Stimulated activated CD4-positive, alpha-beta T cell treated with anti-CD3 and anti-CD28 coated beads, Interleukin-4, amount 100 ng/mL, for 24 hours (primary cell): ENCODE measurements at places on chromosomes 5 and 9.
A peak's percentile ranks its signal among the peaks of the same experiment; 100 is the strongest.

- DNase-seq: no peak
These were observed 176.6 kb downstream of the CACNA1B start for GRCh38 chr9:138053996-138054752.

- DNase-seq: no peak
These were observed 298.4 kb downstream of the PSAT1 start for GRCh38 chr9:78595200-78595945.

GRCh38 chr5:132987531-132988408, 24.3 kb upstream of the AFF4 start:
- no peak for DNase-seq

DNA sequence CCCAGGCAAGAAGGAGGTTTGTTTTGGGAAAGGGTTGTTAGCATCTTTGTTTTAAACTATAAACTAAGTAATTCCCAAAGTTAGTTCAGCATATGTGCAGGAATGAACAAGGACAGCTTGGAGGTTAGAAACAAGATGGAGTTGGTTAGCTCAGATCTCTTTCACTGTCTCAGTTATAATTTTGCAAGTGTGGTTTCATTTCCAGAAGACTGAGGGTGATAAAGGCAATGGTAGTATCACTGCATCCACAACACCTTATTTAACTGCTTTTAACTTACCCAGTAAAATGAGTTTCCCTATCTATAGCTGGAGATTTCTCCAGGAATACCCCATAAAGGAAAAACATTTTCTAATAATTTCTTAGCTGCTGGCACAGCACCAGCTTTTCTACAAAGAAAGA, 152.7 kb downstream of the AOPEP start:
- no peak for DNase-seq

- no peak for DNase-seq
These were observed 9.4 kb downstream of the G3BP1 start for GRCh38 chr5:151781201-151781600.

- DNase-seq: no peak
These were observed 15.6 kb downstream of the FCN2 start for GRCh38 chr9:134895908-134896833.

- no peak for DNase-seq
These were observed 106.6 kb upstream of the PJA2 start for GRCh38 chr5:109516390-109516789.

- no peak for DNase-seq
These were observed 2.5 kb upstream of the TENT4A start for GRCh38 chr5:6710551-6711318.

- DNase-seq: no peak
These were observed 63.6 kb upstream of the UBAC1 start for GRCh38 chr9:136024696-136025316.

DNA sequence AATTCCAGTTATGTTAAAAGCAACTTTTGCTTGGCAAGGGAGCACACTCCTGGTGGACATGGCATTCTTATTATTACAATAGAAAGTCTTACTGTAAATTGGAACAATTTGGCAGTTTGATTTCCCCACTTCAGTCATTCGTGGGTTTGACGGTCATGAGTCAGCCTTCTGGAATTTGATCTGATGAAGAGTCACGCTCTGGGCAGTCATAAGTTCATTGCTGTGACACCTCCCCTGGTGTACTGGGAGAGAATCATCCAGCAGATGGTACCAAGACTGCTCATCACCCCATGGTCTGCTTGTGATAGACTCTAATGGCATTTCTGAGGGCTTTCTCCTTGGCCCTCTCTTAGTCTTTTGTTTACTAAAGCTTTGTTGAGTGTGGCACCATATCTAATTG, 53.8 kb downstream of the GLRA1 start:
- DNase-seq: no peak

- DNase-seq: no peak
These were observed 3.9 kb upstream of the PURA start for GRCh38 chr5:140109759-140110645.

- no peak for DNase-seq
These were observed 323.4 kb downstream of the PSAT1 start for GRCh38 chr9:78620303-78620702.

DNA sequence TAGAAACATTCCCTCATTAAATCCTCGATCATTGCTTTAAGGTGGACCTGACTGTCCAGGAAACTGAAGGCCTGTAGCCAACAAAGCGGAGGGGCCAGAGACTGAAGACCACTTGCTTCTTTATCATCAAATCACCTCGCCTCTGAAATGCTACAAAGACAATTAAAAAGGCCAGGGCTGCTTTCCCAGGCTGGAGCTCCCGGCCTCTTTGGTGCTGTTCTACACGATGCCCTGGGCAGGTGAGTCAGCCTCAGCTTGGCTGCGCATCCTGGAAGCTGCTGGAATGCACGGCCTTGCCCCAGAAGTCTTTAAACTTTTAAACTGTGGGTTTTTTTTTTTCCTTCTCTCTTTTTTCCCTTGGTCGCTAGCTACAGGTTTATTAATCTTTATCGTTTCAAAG, 46.5 kb downstream of the SH3PXD2B start:
- DNase-seq: no peak

- no peak for DNase-seq
These were observed 54.8 kb upstream of the FAM120AOS start for GRCh38 chr9:93508207-93508606.

GRCh38 chr5:152309926-152310450, 95.1 kb downstream of the NMUR2 start:
- DNase-seq: no peak

DNA sequence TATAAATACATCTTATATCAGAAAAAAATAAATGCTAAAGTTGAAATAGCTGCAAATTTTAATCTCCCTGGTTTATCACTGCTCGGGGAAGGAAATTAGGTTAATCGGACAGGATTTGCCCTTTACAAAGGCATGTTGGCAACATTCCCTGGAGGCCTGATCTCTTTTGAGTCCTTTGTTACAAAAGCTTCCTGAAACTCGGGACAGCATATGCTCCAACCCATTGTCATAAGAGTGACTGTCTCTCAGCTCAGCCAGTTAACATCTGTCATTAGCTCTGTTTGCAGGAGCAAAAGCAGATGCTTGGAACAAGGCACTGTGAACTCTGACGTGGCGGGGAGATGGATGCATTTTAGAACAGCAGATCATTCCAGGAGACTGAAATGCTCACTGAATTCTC, 80.6 kb downstream of the MYO10 start:
- no peak for DNase-seq

DNA sequence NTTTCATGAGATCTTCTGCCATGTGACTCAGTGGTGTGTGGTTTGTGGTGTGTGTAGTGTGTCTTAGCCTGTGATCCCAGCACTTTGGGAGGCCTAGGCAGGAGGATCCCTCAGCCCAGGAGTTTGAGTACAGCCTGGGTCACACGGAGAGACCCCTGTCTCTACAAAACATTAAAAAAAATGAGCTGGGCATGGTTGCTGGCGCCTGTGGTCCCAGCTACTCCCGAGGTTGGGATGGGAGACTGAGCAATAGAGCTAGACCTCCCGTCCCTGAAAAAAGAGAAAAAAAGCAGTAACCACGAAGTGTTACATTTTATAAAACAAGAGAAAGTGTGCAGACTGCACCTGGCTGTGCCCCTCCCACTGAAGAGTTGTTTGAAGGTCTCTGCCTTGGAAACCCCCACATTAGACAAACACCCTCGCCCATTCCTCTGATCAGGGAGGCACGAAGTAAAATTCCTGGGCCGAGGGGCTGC, 21.2 kb upstream of the RNU6ATAC start:
- peak; percentile 26 for DNase-seq

DNA sequence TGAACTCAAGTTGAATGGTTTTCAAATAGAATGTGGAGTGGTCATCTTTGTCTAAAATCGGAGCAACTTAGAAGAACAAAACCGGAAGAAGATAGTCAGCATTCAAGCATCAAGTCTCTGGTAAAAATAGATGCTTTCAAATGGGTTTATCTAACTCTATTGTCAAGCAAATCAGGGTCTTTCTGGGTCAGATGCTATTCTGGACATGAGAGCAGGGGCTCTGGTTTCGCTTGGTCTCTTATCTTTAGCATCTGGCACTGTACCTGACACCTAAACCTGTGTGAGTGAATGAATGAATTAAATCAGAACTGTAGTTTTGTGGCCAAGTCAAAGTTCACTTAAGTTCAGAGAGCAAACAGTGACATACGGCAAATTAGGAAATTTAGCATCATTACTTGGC, 173.5 kb downstream of the SLIT3 start:
- no peak for DNase-seq

- DNase-seq: no peak
These were observed 11.1 kb upstream of the MLANA start for GRCh38 chr9:5879419-5880181.

DNA sequence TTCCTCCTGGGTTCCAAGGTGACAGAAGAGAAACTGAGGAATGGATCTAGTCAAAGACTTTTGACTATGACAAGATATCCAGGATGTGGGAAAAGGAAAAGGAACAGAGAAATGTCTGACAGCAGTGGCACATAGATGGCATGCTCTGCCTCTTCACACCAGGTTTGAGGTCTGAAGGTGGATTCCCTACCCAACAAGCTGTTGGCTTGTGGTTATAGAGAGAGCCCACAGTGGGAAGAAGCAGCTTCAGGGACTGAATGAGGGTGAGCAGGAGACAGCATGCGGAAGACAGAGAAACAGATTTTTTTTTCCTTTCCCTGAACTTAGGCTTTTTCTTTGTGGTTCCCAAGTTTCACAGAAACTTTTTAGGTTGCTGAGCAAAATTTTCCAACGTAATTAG, 20.6 kb downstream of the IFNW1 start:
- no peak for DNase-seq

DNA sequence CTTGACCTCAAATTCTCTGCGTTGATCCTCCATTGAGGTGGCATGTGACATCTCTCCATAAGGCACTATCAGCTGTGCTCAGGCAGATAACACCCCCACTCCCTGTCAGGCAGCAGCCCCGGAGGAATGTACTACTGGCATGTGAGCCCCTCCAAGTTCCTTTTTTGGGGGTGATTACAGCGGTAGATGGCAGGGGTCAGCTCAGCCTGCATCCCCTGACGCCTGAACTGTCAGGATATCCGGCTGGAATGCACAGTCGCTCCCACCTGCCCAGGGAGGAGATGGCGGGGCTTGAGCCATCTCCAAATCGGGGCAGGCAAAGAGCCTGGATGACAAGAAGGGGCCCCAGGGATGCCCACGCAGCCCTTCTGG, 40.8 kb downstream of the FAM78A start:
- no peak for DNase-seq

DNA sequence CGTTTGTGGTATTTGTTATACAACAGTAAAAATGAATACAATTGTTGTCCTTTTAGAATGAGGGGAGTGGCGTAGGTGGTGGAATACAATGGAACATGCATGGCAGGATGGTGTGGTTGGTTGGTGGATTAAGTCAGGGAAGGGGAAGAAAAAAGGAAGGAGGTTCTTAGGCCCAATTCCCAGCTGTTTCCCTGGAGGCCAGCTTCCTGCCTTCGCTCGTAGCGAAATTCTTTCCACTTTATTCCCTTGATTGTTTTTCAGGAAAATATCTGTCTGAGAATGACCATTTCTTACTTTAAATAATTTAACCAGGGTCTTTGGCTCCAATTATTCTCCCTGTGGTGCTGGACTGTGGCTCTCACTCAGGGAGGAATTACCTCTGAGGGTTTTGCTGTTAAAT, 24.1 kb upstream of the DMAC1 start:
- DNase-seq: no peak

DNA sequence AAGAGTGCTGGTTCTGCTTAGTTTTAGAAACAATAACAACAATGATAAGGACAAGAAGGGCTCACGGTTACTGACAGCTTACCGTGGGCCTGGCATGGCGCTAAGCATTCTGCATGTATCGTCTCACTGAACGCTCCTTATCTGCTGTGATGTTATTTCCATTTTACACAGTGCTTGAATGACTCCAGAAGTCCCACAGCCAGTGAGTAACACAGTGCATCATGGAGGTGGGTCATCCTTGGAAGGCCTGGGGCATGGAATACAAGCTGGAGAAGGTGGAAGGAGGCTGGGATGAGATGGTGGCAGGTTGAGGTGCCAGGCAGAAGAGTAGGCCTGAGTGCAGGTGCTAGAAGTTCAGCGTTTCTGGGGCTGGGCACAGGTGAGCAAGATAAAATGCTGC, 36.5 kb upstream of the FAT2 start:
- DNase-seq: no peak

- DNase-seq: no peak
These were observed 344.1 kb downstream of the OSTF1 start for GRCh38 chr9:75432386-75432785.

- DNase-seq: peak; percentile 29
These were observed 41.6 kb downstream of the ADAMTS12 start for GRCh38 chr5:33850100-33850594.

GRCh38 chr9:389159-389558, 174.5 kb downstream of the DOCK8 start:
- DNase-seq: no peak

GRCh38 chr9:93942161-93942560, 13.0 kb downstream of the BARX1 start:
- DNase-seq: no peak

DNA sequence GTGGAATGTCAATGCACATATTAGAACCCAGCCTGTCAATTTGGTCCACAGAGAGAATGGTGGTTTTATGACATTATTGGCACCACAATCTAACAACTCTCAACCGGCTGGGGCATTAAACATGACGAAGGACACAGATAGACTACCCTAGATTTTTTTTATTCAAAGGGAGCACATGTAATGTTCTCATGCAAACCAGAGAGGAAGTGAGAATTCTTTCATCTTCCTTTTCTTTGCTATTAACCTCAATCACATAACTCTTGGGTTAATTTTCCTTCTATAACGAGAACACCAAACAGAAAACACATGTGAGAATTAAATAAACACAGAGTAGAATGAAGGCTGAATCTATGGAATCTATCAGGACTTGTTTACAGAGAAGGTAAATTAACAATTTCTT, 94.9 kb upstream of the TNC start:
- no peak for DNase-seq

- DNase-seq: no peak
These were observed 34.8 kb upstream of the IL31RA start for GRCh38 chr5:55816342-55816741.

DNA sequence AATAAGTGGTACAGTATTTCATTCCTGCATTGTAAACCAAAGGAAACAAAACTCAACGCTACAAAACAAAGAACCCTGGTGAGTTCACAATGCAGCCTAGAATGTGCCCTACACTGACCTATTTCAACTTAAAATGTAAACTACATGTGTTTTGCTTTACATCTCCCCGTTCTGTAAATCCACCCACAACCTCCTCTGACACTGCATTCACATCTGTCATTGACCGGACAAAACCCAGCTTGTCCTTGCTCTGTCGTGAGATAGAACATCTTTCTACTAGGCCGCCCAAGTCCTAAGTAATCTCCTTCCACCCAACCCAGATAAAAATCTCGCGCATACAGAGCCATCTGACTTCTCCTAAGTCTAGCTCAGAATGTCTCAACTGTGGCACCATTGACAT, 6.1 kb upstream of the VLDLR start:
- no peak for DNase-seq

DNA sequence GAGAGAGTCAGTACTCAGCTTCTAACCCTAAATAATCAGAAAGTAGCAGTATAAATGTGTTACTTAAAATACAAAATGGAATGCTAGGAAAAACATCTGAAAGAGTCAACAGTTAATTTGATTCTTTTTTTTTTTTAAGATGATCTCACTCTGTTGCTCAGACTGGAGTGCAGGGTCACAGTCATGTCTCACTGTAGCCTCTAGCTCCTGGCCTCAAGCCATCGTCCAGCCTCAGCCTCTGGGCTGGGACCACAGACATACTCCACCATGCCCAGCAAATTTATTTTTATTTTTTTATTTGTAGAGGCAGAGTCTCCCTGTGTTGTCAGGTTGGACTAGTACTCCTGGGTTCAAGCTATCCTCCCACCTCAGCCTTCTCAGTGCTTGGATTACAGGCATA, 424.9 kb downstream of the IRX2 start:
- no peak for DNase-seq
